ENCODE measurements at places on chromosomes 7 and 10. TPM values are rescaled to one million over a fixed set of nuclear protein-coding genes. Genes with fewer than 3 reads are reported as not detected.

Gene SYT15B
- 0.17 TPM for total RNA-seq

Gene ASZ1
- not detected for total RNA-seq

Gene UNCX
- total RNA-seq = not detected

Gene OR13A1
- total RNA-seq = not detected

Gene CHRM2
- not detected for total RNA-seq

Gene NPSR1
- not detected for total RNA-seq

Gene GAD2
- not detected for total RNA-seq

Gene FGFBP3
- total RNA-seq = 1.3 TPM

Gene MUC3A
- total RNA-seq = not detected

Gene SND1
- 250 TPM for total RNA-seq

Gene IMPDH1
- 66.6 TPM for total RNA-seq

Gene MYL10
- total RNA-seq = not detected

Gene GJD4
- total RNA-seq = not detected

Gene AFAP1L2
- total RNA-seq = 3.4 TPM

Gene SPOCK2
- 341 TPM for total RNA-seq

Gene GNAT3
- total RNA-seq = not detected

Gene LIPJ
- not detected for total RNA-seq

Gene FAM25G
- not detected for total RNA-seq

Gene ITGB1
- total RNA-seq = 44.4 TPM

Gene AOAH
- total RNA-seq = 20.8 TPM

Gene FIGNL1
- total RNA-seq = 33.4 TPM

Gene AGBL3
- 2.2 TPM for total RNA-seq

Gene CDC14C
- total RNA-seq = not detected

Gene COL1A2
- 4.6 TPM for total RNA-seq

Gene GIMAP1
- total RNA-seq = 27.2 TPM

Gene LIPM
- total RNA-seq = not detected

Gene AGR3
- total RNA-seq = not detected

Gene HOXA1
- 0.22 TPM for total RNA-seq

Gene SLC37A3
- 86.4 TPM for total RNA-seq

Gene PNLIPRP2
- total RNA-seq = not detected

Gene UBTD1
- total RNA-seq = 1.5 TPM

Gene MTURN
- total RNA-seq = 1.1 TPM

Gene ENTPD1
- 47.1 TPM for total RNA-seq

Gene SLC13A1
- total RNA-seq = not detected

Gene CPN1
- not detected for total RNA-seq

Gene COMTD1
- 24.0 TPM for total RNA-seq

Gene TBXAS1
- 7.2 TPM for total RNA-seq

Gene ERV3-1
- 14.8 TPM for total RNA-seq

Gene TLX1
- not detected for total RNA-seq

Gene DPY19L1
- total RNA-seq = 13.9 TPM

Gene ATOH7
- not detected for total RNA-seq

Gene NT5C3A
- 53.1 TPM for total RNA-seq

Gene NUTM2A
- total RNA-seq = 0.80 TPM

Gene PMPCB
- 54.8 TPM for total RNA-seq

Gene ASAH2B
- 2.2 TPM for total RNA-seq

Gene SLC26A5
- not detected for total RNA-seq

Gene EPDR1
- total RNA-seq = not detected

Gene EBF3
- total RNA-seq = not detected

Gene A1CF
- not detected for total RNA-seq

Gene EN2
- not detected for total RNA-seq
